ENCODE measurements at places on chromosomes 11 and 22.

- DNase-seq, result no peak
These were observed 23.7 kb downstream of the NCF4 start for GRCh38 chr22:36884349-36885158.

- DNase-seq, result no peak
These were observed 24.5 kb upstream of the DLAT start for GRCh38 chr11:112000703-112001102.

DNA sequence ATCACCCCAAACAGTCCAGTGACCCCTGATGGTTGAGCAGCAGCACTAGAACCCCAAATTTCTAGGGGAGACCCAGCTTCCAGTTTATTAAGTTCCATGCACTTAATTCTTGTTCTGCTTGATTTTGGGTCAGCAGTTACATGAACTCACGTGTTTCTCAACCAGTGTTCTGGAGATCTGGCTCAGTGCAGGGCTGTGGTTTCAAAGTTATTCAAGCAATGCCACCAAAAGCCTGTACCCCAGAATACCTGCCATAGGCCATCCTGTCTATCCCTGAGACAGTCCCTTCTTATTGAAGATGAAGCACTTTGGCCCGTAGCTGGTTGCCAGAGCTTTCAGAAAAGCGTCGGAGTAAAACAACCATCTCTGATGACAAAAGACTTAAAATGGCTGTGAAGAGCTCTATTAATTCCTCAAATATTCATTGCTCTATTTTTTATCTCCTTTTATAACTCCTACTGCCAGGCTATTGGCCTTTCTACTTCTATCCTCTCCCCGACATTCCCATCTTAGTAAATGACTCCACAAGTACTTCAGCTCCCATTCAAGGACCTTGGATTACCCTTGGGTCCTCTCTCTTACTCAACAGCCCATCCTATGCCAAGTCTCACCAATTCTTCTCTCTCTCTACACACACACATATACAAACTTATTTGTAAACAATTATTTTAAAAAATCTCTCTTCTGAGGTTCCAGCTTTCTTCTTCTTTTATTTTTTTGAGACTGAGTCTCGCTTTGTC is 18.0 kb upstream of the VPREB1 start:
- DNase-seq, result peak; percentile 4

- no peak for DNase-seq
These were observed 2.4 kb downstream of the CAPN1 start for GRCh38 chr11:65184146-65184545.

DNA sequence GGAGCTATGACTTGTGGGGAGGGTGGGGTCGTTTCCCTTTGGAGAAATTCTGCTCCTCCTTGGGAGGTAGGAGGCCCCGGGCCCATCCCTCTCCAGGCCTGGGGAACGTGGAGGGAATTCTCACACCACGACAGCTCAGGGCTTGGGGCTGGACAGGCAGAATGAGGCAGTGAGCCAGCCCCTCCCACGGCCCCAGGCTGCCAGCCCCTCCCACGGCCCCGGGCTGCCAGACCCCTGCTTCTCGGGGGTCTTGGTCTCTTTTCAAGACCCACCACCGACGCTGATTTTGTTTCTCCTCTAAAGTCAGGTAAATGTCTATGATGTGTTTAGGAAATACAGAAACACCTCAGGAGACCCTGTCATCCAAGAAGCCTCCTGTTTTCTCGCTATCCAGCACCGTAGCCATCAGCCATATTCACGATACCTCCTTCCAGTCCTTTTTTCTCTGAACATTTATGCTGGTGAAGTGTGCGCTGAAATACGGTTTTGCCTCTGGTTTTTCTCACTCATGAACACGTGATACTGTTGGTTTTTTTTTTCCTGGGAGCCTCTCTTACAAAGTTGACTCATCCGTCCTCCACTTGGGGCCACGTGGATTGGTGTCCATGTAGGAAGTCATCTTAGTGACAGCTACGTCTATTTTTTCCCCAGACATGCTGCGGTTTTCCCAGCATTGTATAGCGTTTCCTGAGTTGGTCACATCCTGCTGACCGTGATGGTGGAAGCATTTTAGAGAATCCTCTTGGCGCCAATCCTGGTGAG is 1219.6 kb downstream of the BRD1 start:
- DNase-seq, result no peak

- DNase-seq, result no peak
These were observed 72.2 kb downstream of the MTNR1B start for GRCh38 chr11:93041682-93042081.

Measured in kidney tubule cell (primary cell).